ENCODE measurements at places on chromosomes 7 and 10.

DNA sequence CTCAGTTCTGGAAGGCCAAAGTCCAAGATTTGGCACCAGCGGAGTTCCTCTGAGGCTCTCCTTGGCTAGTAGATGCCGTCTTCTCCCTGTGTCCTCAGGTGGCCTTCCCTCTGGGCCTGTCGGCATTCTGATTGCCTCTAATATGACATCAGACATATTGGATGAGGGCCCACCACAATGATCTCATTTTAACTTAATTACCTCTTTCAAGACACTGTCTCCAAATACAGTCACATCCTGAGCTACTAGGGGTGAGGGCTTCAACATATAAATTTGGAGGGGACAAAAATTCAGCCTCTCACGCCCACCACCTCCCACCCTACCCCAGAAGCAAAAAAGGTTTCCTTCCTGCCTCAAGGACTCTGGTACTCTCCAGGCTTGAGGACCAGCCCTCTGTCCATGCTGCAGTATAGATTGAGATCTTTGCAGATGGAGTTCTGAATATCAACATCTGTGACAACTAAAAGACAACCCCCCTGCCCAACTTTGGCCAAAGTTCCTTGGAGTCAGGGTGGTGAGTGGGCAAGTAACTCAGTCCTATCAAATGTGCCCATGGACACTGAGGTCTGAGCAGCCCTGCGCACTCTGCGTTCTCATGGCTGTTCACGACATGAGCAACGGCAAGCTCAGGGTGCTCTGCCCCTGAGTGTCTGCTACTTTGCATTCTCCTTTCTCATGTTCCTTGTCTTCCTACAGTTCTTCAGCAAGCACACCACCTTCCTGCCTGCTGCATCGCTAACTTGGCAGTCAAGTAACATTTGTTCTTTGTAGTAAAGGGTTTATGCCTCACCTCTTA lies 11.5 kb downstream of the TMEM176B start:
- DNase-seq, result no peak

GRCh38 chr7:149414171-149414570 lies 46.7 kb downstream of the ZNF777 start:
- no peak for DNase-seq

- DNase-seq, result no peak
These were observed 111.6 kb downstream of the VTI1A start for GRCh38 chr10:112558476-112559142.

DNA sequence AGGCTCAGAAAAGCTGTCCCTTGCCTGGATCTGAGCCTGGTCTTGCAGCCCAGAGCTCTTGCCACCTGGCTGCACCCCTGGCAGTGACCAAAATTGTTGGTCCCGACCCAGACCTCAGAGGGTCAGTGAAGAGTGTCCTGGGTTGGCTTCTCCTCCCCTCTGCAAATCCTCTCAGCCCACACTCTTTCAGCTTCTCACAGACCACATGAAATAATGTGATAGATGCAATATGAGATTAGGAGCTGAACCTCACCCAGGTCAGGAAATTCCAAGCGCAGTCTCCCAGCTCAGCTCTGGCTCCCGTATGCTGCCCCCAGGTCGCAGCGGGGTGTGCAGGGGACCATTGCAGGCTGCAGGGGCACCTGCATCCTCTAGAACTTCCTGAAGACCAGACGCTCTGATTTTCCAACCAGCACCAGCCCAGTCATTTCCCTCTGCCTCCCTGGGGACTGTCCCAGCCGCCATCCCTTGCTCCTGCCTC lies 19.6 kb upstream of the RET start:
- DNase-seq, result peak; percentile 1

DNA sequence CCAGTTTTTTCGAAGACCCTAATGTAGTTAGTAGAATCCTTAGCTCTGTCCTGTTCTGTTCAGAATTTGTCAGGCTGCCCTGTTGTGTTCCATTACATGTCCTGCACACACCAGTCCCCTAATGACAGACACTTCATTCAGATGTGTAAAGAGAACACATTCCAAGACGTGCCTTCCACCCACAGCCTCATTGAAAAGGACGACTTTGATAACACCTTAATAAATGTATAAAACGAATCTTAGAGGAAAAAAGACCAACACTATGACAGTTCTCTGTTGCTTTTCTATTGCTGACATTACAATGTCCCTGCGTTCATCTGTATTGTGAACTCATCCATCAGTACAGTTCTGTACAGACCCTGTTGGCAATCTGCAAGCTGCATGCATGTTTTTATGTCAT lies 3.5 kb downstream of the LRRTM3 start:
- no peak for DNase-seq

- no peak for DNase-seq
These were observed 171.0 kb downstream of the TRIL start for GRCh38 chr7:28787106-28787505.

DNA sequence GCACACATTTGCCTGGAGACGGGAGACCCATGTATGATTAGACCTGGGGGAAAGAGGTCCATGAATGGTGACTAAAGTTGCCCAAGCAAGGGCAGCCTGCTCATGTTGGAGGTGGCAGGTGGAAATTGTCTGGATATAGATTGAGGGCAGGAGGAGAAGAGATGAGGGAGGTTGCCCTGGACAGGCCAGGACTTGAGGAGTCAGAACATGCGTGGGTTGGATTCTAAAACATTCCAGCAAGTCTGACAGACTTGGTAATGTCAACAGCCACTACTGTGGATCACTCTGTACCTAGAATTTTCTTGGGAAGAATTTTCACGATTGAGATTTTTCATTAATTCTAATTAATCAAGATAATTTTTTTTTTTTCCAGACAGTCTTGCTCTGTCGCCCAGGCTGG lies 19.1 kb upstream of the SVOPL start:
- DNase-seq, result no peak

- DNase-seq, result peak; percentile 93
These were observed 73.5 kb downstream of the ZRANB1 start for GRCh38 chr10:125015356-125015944.

DNA sequence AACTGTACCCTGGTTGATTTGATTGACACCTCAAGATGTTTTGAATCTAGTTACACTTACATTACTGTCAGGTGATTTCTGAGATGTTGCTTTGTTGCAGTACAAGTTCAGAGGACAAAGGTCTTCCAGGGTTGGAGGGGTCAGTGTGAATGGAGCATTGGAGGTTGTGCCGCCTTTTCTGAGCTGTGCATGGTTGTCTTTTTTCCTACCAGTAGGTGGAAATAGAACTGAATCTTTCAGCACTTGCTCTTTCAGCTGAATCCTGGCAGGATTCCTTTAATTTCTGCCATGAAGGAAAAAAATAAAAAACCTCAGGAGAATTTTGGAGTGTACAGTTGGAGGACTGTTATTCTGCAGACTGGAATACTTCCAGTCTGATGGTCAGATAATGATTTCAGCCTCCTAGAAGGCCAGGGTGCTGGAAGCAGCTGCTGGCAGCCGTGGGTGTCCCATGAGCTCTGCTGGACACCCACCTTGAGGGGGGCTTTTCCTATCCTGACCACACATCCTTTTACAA lies 82.7 kb downstream of the PLCE1 start:
- DNase-seq, result no peak

DNA sequence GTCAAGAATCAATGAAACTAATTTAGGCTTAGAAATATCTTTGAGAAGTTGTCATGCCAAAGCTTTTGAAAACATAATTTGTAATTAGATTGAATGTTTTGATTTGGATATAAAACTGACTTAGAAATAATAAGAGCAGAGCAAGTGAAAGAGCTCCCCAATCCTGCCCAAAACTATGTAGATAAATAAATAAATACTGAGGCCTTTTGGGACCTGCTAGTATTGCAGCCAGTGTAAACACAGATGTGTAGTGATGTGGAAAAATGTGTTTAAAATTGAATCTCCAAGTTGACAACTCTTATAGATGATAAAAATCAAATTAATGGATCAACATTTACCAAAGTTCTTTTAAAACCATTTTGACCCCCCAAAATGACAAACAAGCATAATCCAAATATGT lies 896.1 kb downstream of the CNTNAP2 start:
- DNase-seq, result no peak

DNA sequence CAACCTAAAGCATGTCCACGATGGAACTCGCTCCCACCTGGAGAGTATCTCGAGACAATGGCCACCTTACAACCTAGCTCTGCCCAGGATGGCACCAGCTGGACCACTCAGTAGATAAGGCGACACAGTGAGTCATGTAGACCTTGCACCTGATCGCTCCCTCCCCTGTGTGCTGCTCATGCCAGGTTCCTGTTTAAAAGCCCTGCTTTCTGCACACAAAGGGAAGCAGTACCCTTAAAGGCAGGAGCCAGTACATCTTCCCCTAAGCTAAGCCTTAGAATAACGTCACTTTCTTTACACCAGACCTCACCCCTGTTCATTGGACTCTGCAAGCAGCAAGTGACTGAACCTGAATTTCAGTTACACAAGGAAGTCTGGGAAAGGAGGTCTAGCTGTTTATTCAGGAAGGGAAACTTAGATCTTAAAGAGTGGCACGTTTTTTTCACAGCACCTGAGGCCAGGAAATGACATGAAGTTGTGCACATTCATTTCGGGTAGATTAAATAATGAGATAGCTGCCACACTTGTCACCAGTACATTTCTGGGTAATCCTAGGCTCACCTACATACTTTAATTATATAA lies 117.9 kb downstream of the MTPAP start:
- DNase-seq, result no peak

DNA sequence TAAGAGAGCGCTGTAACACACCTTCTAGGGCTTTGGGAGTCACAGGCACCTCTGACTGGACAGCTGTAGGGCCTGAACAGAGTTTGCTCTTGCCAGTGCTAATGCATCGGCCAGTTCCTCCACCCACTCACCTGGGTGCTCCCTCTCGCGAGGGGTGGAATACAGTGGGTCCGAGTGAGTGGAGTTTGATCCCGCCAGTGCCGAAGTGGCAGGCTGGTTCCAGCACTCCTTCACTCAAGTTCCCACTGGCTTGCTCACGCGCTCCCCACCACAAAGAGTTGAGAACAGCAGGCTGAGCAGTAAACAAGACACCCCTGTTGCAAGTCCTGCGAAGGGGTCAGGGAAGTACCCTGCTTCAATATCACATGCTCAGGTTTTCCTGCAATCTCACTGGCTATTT lies 91.8 kb downstream of the SNX13 start:
- DNase-seq, result no peak

DNA sequence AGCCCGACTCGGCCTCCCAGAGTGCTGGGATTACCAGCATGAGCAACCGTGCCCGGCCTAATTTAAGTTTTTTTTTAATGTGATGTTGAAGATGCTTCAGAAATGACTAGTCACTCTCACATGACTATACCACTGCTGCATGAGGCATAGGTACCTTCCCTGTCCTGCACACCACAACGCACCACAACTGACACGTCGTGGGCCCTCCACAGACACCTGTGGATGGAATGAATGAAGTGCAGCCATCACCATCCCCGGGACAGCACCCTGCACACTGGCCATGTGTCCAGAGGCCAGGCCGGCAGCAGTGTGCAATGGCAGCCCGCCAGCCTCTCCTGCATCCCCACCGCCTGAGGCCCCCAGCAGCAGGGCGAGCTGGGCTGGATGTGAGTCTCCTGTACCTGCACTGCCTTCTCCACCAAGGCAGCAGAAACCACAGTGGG lies 55.1 kb downstream of the VOPP1 start:
- no peak for DNase-seq

DNA sequence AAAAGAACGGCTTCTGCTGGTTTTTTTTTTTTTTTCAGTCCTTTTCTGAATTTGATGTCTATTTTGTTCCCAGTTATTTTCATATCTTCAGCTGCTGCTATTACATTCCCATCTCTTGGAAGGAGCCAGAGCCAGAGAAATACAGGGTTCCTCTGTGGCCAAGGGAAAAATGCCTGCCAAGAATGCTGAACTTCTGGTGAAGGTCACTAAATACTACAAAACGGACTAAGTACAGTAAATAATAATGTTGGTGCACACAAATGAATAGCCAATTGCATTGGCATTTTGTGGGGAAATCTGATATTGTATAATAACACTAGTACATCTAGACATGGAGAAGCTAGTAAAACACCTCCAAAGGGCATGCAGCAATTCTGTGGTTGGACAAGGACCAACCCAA lies 56.3 kb upstream of the ZEB1 start:
- DNase-seq, result no peak

GRCh38 chr10:59617996-59618395 lies 91.7 kb downstream of the SLC16A9 start:
- DNase-seq, result no peak
